ENCODE measurements at places on chromosomes 1 and 21.
A peak's percentile ranks its signal among the peaks of the same experiment; 100 is the strongest.

DNA sequence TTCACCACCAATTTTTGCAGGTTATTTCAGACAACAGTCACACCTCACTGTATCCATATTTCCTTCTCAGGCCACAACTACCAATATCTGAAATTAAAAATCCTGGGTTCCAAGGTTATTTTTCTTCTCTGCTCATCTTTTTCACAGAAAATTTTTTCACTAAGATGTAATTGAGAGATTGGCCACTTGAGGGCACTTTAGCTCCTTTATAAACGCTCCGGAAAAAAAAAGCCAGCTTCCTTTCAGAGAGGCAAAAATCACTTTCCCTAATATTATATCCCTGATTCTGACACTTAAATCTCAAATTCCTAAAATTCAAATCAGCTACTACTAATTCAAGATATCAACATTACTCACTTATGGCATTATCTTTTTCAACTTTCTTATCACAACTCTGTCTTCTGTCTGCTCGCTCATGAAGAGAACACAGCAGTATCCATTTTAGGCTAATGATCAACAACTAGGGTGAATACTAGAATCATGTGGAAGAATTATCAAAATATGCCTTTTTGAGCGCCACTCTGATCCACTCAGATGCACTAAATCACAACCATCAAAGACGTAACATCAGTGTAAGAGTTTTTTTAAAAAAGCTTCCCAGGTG lies 101.4 kb upstream of the RGS1 start:
- DNase-seq: peak; percentile 10

DNA sequence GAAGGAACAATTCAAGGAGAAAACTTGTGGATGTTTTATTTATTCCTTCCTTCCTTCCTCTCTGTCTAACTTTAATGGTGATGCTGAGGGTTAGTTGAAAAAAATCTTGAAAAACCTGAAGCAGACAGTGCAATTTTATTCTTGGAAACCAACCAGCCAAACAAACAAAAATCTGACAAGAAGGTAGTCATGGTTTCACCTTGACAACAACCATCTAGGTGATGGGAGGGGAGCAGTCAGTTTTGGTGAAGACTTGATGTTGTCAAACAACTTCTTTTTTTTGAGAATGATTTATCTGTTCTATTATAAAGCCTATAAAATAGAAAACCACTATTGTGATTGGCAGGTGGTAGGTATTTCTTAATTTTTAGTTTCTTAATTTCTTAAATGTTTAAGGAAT lies 92.4 kb upstream of the GPR88 start:
- no peak for DNase-seq

DNA sequence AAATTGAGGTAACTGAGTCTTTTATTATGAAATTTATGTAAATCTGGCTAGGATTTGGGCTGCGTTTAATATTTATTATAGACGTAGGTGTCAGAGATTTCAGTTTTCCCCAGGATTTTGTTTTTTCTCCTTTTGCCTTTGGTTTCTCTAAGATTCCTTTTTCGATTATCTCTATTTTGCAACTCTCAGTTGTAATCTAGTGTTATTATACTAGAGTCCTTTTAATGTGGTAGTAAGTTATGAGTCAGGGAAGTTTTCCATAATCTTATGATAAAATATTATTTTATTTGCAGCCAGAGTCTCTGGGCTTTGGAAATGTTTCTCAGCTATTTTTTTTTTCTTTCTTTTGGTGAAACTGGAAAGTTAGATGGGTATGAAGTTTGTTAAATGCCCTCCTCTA lies 1043.8 kb downstream of the PLA2G4A start:
- DNase-seq: no peak

- DNase-seq: no peak
Observed at GRCh38 chr21:19810779-19811178, 1187.4 kb upstream of the NCAM2 start.

DNA sequence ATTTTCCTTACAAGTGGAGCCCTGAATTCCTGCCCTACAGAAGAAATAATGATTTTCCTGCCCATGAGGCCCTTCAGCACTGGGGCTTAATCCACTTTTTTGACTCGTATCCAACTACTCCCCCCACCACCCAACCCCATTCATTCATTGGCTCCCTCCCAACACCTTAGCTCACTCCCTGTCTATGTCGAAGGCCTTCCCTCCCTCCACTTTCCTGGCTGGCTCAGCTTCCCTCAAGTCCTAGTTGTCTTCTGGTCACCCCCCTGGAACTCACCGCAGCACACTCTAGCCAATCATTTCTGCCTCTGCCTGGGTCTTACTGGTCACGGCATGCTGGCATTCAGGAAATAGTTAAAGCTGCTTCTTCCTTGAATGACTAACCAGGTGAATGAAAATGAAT lies 118.9 kb downstream of the PGBD5 start:
- no peak for DNase-seq

- DNase-seq: no peak
Observed at GRCh38 chr1:25704267-25704691, 87.7 kb downstream of the MAN1C1 start.

DNA sequence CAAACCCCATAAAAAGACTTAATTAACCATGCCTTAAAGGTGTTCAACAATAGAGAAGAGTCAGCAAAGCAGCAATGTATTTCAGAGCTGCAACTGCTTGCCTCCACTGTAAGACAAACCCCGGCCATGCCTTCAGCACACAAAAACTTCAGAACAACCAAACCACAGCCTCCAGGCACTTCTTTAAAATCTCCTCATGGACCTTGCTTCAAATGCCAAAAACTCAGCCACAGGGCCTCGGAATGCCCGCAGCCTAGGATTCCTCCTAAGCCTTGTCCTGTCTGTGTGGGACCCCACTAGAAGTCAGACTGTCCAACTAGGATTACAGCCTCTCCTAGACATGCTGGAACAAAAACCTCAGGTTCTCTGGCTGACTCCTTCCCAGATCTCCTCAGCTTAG lies 208.1 kb upstream of the DUSP10 start:
- DNase-seq: no peak

- DNase-seq: no peak
Observed at GRCh38 chr1:41149570-41149969, 92.5 kb downstream of the SCMH1 start.

DNA sequence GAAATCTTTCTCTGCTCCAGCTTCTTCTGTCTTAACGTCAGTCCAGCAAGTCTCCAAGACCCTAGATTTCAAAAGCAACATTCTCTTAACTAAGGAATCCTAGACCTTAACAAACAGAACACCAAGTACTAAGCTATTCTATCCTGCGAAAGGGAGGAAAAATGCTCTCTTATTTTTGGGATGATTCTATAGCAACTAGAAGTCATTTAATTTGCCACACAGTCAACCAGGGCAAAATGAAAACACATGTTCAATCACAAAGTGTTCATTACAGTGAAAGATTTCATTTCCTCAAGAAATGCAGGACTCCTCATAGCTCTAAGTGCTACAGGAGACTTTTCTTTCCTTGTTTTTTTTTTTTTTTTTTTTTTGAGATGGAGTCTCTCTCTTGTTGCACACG lies 36.2 kb upstream of the DOCK7 start:
- no peak for DNase-seq

DNA sequence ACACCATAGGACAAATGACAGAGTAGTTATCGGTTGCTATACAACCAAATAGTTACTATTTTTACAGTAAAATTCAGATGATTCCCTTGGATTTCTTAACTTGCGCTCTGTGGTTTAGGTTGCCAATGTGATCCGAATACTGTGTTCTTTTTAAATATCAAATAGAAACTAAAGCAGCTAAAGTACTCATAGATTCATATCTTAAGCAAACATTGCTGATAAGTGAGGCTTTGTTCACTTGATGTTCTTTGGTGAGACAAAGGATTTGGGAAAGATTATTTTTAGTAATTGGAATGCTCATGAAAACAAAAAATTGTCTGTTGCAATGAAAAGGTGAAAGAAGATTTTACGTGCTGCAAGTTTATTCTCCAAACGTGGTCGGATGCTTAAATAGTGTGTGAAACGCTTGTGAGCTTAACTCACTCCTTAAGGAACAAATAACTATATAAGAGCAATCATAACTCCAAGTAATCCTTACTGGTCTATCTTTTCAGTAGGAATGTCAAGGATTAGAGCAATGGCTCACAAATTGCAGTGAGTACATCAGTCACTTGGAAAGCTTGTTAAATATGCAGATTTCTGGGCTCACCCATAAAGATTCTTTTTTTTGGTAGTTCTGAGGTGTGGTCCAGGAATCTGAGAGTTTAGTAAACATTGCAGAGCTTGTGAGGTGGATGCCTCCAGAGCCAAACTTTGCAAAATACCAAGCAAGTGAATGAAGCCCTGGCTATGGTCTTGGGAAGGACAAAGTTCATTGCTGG lies 31.8 kb upstream of the PDC start:
- DNase-seq: no peak

DNA sequence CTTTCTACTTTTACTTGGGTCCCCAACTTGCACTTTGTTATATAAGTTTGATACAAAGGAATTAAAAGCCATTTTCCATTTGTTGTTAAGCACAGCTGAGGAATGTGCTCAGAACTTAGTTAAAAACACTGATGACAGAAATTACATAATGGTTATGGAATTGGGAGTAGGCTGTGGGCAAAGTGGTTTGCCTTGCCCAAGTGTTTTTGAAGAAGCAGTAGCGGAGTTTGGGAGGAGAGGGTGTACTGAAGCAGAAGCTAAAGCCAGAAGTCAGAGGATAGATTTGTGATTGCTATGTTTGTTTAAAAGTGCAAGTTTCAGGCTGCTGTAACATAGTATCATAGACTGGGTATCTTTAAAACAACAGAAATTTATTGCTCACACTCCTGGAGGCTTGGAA lies 391.8 kb downstream of the DUSP10 start:
- DNase-seq: no peak

DNA sequence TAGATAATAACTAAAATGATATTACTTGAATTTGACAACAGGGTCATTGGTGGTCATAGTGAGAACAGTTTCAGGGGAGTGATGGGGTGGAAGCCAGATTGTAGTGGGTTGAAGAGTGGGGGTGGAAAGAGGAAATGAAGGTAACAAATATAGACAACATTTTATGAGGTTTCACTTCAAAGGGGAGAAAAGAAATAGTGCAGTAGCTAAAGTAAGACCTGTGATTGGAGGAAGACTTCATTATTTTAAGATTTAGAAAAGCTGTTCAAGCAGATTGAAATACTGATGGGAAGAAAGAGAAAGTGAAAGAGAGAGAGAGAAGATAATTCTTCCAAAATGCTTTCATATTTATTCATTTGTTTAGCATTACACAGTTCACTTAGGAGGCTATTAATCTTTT lies 52.0 kb upstream of the KCNA3 start:
- no peak for DNase-seq

DNA sequence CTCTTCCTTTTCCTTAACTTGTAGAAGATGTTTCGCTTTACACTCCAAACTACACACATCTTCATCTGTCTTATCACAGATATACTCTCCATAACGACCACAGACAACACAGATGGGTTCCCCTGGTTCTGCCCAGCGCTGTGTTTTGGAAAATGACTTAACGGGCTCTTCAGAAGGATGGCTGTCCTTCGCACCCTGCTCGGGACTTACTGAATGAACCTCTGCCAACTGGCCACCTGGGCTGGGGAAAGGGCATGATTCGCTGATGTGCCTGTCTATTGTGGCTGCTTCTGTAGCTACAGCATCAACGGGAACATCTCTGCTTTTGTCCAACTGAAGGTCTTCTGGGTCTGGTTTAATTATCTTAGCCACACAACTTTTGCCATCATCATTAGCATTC lies 3.4 kb downstream of the DDX59 start:
- DNase-seq: no peak

- no peak for DNase-seq
Observed at GRCh38 chr21:32806810-32807386, 35.3 kb upstream of the PAXBP1 start.

DNA sequence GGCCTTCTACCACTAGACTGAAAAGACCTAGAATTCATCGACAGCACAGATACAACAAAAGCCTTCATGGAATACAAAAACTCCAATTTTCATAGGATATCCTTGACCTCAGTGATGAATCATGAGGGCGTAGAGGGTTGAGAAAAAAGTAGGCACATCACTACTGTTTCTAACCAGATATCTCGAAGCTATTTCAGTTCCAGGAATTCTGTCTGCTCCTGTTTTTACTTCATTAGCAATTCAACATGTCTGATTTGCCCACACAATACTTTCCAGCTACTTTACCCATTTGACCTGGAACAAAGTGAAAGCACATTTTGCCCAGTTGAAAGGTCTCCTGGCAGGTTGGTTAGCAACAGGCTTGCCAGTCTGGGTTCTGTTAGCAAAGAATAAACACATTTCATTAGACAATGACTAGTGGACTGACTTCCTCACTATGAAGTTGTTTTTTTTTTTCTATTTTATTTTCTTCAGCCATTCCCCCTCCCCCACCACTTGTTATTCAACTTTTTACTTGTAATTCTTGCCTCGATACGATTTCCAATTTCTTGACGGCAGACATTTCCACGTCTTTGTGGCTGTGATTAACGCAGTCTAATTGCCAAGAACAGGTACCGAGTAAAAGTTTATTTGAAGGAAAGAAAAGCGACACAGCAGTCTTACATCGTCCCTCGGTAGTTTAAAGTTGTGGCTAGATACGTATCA lies 4.0 kb upstream of the ZBTB18 start:
- DNase-seq: no peak

GRCh38 chr1:151801846-151802245 lies 3.4 kb downstream of the LINGO4 start:
- DNase-seq: no peak

GRCh38 chr1:16420424-16421118 lies 16.7 kb downstream of the SPATA21 start:
- DNase-seq: no peak

DNA sequence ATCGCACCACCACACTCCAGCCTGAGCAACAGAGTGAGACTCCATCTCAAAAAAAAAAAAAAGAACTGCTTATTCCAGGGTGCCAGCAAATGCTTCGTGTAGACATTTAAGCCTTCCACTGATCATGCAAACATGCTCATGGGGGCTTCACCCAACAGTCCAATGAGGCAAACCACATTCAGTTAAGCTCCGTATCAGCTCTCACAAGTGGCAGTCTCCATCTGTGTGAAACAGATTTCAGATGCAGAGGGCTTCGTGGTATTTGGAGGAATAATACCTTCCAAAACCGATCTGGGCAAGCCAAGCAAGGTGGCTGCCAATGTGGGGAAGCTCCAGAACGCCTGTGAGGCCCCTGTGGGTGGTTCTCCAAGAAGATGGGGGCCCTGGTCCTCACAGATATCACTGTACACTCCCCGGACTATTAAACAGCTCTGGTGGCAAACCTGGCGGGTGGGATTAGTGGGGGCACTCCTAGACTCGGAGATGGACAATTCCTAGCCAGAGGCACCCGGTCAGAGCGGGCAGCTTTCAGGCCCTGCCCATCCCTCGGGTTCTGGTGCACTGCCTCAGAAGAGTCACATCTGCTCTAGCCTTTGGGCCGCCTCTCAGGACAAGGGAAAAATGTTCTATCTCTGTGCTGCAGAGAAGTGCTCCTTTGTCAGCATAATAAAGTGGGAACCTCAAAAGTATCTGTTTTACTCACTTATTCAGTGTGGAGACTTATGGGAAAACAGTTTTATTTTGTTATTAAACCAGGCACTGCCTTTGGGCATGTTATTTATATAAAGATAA lies 10.2 kb downstream of the CREG1 start:
- DNase-seq: no peak

GRCh38 chr1:184919892-184920291 lies 54.4 kb downstream of the NIBAN1 start:
- DNase-seq: no peak

Measured in GM04504 (cell line).